ENCODE measurements at places on chromosomes 5 and 9.

DNA sequence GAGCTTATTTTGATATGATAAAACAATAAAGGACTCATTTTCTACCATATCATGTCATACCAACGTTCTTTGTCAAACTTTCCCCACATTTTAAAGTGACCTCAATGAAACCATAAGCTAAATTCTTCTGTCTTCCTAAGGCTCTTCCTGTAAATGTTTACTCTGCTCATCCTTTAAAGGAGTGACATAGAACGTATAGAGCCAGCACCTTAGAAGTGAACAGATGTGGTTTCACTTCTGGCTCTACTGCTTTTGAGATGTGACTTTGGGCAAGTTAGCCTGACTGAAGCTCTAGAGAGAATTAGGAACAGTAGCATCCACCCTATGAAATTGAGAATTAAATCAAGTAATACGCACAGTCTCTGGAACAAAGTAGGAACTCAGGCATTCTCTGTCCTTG lies 24.1 kb downstream of the SAR1B start:
- no peak for DNase-seq

- peak; percentile 48 for DNase-seq
These were observed 59.0 kb downstream of the MAT2B start for GRCh38 chr5:163564321-163564938.

- no peak for DNase-seq
These were observed 20.9 kb upstream of the PLIN2 start for GRCh38 chr9:19148187-19148586.

GRCh38 chr9:8694983-8695588 lies 895.5 kb upstream of the DMAC1 start:
- DNase-seq = no peak

Data from activated T-cell treated with anti-CD3 and anti-CD28 coated beads for 48 hours (primary cell).